GM13976 (cell line): ENCODE measurements at places on chromosomes 2 and 18.

DNA sequence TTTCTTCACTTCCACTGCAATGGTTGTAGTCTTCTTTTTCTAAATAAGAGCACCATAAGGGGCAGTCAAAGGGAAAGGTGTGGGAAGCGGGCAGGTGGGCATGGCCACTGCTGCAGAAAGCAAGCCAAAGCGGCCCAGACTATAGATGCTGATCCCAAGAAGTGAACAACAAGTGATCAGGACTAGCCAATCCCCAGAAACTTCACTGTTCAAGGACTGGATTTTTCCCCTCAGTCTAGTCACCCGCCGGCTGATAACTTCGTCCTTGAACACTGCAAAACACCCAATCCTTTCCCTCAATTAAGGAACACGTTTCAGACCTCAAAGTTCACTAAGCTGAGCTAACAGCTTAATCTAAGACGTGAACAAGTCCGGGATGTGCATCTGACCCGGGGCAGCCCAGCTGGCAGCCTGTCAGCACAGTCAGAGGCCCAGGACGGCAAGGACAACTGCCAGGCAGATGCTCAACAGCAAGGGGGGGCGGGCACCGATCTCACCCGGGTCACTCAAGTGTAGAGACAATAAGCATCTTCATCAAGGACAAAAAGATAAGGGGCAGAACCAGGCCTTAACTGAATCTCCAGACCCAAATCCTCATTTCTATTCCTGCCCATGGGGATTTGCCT lies 59.8 kb downstream of the HDLBP start:
- no peak for DNase-seq

DNA sequence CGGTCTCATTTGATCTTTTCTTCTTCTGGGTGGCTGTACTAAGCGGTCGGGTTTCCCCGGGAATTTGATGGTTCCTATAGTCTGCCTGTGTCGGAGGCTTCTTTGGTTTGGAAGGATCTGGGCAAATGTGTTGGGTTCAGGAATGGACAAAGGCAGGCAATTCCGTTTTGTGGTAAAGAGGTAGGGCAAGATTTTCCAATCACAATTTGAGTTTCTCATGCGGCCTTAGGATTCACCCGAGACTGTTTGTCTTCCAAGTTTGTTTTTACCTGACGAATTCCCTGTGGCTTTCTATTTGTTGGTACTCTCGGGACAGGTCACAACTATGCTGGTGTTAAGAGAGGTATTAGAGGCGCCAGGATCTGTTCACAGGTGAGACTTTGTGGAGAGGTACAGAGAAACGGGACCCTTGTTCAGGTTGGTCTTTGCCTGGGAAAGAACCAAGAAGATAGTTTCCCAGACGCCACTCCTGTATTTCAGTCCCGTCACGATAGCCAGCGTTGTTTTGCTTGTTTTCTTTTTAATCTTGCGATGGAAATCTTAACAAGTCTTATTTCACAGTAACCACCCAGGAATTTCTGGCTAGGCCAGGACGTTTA lies 3.0 kb downstream of the SP5 start:
- no peak for DNase-seq

DNA sequence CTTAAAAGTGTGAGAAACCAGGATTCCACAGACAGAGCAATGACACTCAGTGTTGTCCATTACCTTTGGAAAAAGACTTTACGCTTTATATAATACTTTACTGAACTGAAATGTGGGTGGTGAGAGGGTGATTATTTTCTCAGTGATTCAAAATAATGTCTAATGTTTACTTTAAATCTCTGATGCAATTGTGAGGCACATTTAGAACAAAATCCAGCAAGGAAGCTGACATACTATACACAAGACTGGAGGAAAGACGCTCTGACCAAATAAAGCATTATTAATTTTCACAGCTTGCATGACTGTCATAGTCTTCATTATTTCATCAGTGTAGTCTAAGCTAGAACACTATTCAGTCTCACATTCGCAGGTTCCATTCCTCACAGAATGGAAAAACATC lies 34.1 kb upstream of the STAT1 start:
- no peak for DNase-seq

GRCh38 chr2:222805591-222806304 lies 55.1 kb upstream of the ACSL3 start:
- DNase-seq, result no peak

GRCh38 chr2:34115076-34115475 lies 516.0 kb upstream of the FAM98A start:
- no peak for DNase-seq

GRCh38 chr2:132515010-132515409 lies 98.4 kb downstream of the GPR39 start:
- DNase-seq, result no peak

GRCh38 chr2:23621616-23622015 lies 236.6 kb downstream of the KLHL29 start:
- no peak for DNase-seq

- peak; percentile 72 for DNase-seq
Observed at GRCh38 chr2:60806988-60807681, 51.1 kb downstream of the PAPOLG start.

DNA sequence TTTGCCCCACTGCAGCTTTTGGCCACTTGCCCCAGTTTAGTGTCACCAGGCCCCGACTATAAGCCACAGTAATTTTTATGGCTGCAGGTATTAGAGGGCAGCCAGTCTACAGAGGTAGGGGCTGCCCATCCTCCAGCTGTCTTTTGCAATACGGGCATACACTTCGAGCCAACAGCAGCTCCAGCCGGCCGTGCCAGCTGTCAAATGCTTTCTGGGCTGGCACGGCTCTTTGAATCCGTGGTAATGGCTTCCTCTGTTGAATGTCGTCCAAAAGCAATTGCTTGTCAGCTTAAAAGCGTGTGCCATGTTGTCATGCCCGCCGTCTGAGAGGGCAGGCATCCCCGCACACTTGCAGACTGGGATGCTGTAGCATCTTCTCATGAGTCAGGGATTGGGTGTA lies 41.3 kb downstream of the BCL2L11 start:
- no peak for DNase-seq

GRCh38 chr2:236661061-236661761 lies 91.6 kb downstream of the ACKR3 start:
- no peak for DNase-seq

GRCh38 chr2:206230060-206230762 lies 44.3 kb upstream of the ZDBF2 start:
- DNase-seq, result no peak

DNA sequence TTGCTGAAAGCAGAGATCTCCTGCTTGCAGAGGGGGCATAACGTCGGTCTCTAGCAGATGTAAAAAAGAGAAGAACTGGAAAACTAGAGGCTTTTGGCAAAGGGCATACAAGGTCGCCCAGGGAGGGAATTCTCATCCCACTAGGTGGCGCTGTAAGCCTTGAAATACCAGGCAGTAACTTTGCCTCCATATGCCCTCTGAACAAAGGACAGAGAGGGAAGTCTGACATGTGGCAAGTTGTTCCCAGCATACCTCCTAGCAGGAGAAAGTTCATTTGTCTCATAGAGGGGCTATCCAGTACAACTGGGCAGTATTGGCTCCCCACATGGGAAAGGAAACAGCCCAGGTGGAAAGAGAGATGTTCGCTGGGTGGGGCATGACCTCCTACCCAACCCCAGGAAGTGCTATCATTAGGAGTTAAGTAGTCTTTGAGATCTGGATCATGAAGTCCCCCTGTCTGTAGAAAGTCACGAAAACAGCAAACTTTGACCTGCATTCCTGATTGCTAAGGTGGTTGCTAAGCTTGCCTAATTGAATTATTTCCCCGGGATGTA lies 39.9 kb downstream of the STK17B start:
- DNase-seq, result no peak

DNA sequence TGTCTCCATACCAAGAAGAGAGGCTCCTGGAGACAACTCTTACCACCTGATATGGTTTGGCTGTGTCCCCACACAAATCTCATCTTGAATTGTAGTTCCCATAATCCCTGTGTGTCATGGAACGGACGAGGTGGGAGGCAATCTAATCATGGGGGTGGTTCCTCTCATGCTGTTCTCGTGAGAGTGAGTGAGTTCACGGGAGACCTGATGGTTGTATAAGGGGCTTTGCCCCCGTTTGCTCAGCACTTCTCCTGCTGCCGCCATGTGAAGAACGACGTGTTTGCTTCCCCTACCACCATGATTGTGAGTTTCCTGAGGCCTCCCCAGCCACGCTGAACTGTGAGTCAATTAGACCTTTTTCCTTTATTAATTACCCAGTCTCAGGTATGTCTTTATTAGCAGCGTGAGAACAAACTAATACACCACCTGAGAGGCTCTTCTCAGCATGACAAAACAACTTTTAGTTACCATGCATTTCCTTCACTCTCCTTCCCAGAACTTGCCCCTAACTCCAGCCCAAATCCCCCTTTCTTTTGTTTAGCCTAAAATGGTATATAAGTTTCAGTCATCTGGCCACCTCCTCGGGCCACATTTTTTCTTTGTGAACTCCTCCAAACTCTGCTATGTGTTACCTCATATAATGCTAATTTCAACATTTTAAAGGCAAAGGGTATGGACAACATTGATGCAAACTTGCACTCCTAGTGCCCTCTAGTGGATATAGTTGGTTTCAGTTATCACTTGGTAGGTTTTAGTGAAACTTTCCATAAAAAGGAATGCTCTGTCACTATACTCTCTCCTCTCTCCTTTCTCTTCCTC lies 58.6 kb upstream of the SLC25A52 start:
- peak; percentile 45 for DNase-seq

GRCh38 chr2:107584577-107584976 lies 242.1 kb upstream of the RGPD4 start:
- DNase-seq, result no peak

DNA sequence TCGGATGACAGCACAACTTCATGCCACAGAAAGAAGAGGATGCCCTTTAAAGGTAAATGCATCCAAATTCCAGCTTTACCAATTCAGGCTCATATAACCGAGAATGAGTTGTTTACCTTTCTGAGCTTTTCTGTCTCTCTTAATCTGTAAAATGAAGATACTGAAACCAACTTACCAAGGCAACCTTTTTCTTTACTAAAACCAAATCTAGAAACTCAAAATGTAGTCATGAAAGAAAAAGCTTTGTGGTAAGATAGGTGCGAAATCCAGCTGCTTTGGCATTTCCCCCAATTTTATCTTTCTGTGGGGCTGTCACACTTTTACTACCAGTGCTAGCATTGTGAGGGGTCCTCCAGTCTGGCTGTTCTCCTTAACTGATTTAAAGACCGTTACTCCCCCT lies 240.4 kb downstream of the IKZF2 start:
- DNase-seq, result no peak

DNA sequence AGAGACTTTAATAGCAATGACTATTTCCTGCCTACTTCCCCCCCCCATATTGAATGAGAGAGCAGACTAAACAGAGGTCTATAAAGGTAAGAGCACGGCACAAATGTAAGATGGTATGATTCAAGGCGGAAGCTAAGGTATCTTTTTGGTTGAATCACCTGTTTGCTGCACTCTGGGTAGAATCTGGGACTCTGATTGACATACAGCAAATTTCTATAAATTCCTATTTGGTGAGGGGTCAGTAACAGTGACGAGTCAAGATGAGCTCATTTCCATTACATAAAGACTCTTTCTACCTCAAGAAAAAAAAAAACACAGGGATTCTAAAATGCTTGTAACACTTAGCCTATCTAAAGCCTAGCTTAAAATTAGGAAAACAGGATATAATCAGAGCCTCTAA lies 297.3 kb downstream of the TNS1 start:
- DNase-seq, result no peak

DNA sequence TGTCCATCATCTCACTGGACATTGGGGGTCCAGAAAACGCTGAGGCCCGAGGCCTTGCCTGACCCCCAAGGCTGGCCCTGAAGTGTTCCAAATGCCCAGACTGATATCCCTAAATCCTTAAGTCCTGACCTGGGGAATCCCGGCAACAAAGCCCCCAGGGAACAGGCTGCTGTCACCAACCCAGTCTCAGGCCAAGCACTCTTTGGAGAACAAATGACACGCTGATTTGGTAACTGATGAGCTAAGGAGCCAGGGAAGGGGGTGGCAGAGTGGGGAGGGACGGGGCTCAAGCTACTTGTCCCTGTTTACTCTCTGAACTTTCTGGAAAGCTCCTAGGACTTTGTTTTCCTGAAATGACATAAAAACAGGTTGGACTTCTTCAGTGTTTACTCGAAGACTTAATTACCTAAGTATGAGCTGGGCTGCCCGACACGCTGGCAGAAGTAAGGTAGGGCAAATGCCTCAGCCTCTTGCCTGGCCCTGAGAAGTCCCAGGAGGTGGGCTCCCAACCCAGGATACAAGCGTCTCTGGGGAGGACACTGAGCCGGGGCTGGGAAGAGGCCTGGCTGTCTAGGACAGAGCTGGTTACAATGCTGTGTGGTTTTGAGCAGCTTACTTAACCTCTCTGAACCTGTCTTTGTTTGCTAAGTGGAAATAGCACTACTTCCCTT lies 105.5 kb upstream of the GLI2 start:
- DNase-seq, result no peak

- no peak for DNase-seq
Observed at GRCh38 chr2:554444-554843, 122.8 kb downstream of the TMEM18 start.

DNA sequence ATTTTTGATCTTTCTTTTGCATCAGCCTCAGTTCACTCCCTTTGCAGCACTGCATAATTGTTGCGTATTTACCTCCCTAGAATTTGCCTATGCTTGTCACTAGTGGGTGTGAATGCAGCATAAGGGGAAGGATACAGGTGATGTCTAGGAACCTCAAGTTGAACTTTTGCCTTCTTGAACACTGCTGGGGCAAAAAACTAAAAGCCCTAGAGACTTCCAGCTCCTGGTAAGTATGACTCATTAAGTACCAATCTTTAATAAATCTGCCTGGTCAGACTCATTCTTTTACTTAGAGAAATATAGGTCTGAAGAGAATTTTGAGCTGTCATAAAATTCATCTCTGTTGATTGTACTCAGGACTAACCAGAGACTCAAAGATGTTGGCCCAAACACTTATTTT lies 547.3 kb upstream of the FANCL start:
- no peak for DNase-seq

- no peak for DNase-seq
Observed at GRCh38 chr18:73690222-73690621, 457.4 kb downstream of the FBXO15 start.
